ENCODE measurements at places on chromosomes 2 and 18.

DNA sequence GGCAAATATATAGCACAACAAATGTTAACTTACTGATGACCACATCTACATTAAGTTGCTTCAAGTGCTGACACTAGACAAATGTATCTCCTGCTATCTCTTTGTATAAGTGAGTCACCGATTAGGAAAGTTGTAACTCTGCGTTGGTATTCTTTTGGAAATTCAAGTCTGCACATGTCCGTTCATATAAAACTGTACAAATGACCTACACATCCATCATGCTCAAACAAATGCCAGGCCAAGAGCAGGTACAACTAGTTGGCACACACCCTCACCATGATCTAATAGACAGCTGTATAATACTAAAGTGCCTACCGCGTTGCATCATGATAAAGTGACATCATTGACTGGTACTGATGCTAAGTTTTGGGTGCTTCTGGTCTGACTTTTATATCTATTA is 141.1 kb downstream of the RBMS1 start:
- DNase-seq, result no peak

DNA sequence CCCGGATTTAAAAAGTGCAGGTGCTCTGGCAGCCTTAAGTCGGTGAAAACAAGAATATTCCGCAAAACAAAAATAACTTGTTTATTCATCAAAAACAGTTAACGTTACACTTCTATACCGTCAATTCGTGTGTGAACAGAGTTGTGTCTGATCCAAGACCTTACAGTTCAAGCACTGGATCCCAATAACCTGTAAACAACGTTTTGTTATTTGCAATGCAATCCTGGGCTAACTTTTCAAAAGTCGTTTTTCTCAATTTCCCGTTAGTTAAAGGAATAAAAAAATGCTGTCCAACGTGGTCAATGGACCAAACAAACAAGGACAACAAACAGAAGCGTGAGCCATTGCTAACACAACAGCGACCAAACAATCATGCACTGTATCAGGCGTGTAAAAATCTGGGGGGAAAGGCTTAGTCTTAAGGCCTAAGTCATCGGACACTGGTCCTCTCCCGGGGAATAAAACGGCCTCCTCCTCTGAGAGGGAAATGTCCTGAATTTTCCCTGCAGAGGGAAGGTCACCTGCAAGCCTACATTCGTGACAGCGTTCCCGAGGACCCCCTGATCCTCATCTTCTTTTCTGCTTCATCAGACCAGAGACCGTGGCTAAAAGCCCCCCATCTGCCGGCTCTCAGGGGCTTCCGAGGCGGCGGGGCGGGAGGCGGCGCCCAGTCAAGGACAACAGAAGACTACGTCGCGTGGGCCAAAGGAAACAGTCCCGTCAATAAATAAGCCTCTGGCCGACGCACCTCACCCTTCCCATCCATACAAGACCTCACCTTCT is 490 bp downstream of the NDUFS1 start:
- no peak for DNase-seq

GRCh38 chr2:218138047-218138446 is 12.2 kb downstream of the CXCR2 start:
- no peak for DNase-seq

DNA sequence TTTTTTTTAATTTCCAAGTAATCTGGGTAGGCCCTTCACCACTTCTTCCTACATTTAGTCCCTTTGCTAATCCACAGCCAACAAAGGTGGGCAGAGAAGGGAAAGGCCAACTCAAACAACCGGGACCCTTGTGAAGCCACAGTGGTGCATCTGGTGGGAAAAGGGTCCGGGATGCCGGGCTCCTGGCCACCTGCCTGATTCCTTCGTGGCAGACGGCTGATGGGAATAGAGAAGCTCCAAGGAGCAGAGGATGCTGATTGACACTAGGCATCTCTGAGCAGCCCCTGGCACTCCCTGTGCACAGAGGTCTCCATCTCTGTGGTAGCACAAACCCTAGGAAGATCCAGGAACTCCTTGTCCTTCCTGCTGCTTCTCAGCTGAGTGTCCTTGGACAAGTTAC is 37.0 kb downstream of the POLR1A start:
- no peak for DNase-seq

DNA sequence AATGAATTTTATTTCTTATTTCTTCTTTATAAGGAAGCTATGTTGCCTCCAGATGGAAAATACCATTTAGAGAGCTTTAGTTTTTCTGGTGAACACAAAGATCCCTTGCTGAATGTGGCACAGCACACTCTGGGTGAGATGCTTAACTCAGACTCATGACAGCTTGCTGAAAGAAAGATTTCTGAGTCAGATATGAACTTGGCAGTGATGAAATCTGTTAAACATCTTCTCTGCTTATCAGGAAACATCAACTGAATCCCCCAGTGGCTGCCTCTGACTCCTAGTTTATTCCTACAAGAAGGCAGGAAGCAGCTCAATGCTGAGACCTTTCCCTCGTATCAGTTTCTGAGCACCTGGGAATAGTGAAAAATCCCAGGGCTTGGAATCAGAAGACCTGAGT is 162.8 kb downstream of the OSR1 start:
- no peak for DNase-seq

DNA sequence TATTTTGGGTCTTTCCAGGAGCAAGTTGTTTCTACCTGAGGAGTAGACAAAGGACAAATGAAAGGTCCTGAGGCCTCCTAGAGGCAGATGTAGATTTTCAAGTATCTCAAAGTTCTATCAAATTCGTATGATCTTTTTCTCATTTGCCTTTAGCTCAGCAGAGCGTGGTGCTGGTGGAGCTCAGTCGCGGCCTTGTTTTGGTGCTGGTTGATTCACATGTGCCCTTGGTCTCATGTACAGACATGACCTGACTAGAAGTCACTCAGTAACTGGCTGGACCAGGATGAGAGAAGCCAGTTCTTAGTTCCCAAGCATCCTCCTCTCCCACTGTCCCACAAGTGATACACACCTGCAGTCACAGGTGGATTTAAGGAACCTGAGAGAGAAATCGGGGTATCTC is 264.0 kb downstream of the PRKCE start:
- no peak for DNase-seq

- no peak for DNase-seq
These were observed 7.6 kb upstream of the MEIS1 start for GRCh38 chr2:66427300-66427699.

- no peak for DNase-seq
These were observed 208.3 kb downstream of the ERBB4 start for GRCh38 chr2:212330263-212330662.

DNA sequence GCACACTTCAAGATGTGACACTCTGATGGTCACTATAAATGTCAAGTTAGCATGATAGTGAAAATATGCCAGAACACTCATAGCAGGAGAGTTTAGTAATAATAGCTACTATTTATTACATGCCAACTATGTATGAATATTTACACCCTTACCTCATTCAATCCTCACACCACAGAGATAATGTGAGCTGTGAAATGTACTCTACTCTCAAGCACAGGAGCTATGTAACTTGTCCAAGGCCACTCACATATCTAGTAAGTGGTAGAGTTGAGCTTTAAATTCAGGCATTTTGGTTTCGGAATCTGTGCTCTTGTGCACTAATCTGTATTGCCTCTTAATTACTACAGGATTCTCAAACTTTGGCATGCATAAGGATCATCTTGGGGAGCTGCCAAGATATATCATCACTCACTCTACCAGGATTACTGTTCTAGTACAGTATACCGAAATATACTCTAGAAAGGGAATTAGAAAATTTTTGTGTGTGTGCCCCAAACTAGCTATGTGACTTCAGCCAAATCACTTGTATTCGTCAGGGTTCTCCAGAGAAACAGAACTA is 154.3 kb downstream of the PLCL1 start:
- no peak for DNase-seq

DNA sequence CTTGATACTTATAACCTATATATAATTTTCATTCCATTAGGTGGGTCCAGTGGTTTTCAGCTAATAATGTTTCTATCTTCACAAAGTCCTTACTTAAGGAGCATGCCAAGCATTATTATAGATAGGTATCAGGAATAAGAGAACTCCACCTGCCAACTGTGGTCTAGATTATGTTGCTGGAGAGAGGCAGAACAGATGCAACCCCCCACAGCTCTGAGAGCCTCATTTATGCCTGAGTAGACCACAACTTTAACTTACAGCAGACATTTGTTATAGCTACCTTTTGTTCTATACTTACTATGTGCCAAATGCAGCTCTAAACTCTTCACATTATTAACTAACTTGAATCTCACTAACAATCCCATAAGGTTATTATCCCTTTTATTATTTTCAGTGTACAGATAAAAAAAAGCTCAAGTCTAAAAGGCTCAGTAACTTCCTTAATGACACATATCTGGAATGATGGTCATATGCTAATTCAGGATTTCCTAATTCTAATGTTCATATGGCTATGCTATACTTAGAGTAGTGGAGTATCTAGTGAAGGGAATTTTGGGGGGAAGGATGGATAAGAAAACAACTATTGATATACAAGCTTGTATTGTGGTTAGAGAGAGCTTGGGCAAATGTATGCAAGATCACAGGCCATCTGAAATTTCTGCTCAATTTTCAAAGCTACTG is 119.1 kb upstream of the RND3 start:
- DNase-seq, result no peak

DNA sequence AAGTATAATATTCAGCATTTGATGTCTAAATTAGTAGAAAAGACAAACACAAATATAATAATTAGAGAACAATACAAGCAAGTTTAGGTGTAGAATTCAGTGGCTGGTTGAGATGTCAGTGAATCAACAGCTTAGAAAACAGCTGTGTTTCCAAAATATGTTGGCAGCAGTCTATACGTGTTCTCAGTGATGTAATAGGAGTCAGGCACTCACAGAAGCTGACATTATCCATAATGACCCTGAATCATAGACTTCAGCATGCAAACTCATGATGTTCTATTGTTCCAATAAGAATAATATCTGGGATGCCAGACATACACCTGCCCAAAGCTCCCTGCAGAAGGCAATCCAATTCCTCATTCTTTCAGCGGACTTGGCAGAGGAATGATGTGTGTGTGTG is 164.7 kb downstream of the SLC8A1 start:
- DNase-seq, result no peak

DNA sequence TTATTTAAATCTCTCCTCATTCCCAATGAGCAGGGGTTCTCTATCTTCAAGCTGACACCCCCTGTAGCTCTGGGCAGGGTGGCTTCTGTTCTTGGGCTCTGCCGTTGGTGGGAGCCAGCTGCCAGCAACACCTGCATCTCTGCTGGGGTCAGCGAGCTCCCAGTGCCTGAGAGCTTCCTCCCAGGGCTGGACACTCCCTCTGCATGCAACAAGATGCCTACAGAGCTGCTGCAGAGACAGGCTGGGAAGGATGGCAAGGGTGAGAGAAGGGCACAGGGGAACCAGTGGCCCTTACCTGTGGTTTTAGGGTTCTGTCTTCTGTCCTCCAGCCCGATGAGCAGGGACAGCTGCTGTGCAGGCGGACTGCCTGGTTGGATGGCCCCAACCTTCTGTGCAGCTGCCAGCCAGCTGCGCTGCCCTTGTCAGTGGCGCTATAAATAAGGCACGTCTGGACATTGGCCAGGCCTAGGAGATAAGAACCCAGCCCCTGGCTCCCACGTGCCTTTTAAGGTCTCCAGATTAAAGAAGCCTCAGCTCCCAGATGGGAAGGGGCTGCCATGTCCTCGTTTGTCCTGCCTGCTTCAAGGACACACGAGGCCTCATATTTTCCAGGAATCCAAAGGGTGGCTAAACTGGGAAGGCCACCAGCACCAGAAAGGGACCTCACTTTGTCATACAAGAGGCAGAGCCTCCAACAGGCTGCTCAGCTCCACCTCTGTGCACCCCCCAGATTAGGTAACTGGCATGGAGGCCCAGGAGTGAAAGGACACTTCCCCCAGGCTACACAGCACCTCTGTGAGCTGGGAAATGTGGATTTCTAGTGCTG is 39.5 kb upstream of the FHL2 start:
- no peak for DNase-seq

DNA sequence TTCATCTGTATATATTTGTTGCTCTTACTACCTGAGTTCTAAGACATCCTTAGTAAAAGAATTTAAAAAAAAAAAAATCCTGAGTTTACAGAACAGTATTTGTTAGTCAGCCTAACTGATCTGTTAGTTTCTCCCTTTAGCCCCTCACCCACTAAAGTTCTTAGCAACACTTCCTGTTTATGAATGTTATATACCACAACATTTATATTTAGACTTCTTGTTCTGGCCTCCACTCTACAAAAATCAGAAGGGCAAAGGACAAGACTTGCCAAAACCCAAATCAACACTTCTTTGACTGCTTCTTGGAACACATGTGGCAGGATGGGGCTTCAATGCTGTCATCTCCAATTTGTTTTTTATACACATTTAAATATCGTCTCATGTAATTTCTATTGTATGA is 71.1 kb downstream of the MGAT5 start:
- no peak for DNase-seq

DNA sequence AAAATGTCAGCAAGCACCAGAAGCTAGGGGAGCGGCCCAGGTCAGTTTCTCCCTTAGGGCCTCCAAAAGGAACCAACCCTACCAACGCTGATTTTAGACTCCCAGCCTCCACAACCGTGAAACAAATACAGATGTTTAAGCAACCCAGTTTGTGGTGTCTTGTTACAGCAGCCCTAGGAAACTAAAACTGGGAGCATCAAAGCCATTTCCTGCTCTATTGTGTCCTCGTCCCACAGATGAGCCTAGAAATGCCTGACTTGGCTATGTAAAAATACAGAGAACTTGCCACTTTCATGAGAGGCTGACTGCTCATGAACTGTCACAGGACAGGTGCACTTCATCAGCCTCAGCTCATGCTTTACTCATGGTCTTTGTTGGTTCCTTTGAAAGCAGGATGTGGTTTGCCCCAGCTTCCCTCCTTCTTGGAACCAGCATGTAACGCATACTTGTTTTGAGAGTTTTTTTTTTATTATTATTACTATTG is 97.6 kb upstream of the SLC39A10 start:
- no peak for DNase-seq

- no peak for DNase-seq
These were observed 899 bp downstream of the RAX start for GRCh38 chr18:59272221-59272888.

DNA sequence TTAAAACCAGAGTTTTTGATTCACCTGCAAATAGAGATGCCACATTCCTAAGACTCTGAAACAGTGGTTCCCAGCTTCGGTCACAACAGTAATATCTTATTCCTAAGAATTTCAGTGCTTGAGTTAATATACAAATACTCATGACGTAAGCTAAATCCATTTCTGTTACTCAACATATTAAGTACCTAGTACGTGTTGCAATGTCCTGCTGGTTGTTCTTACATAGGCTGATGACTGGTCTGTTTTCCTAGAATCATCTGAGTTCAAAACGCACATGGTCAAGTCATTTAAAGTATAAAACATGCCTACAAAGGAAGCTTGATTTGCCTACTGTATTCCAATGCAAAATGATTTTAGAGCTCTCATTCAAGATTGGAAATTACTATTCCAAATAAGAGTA is 7.2 kb downstream of the NCL start:
- no peak for DNase-seq
